ENCODE measurements at places on chromosomes 2 and 18.

GRCh38 chr2:42652086-42652485 is 83.7 kb downstream of the MTA3 start:
- no peak for DNase-seq

- DNase-seq = no peak
Measured at GRCh38 chr2:176585291-176585690, 316.0 kb downstream of the MTX2 start.

GRCh38 chr2:4151521-4151920 is 448.1 kb downstream of the DCDC2C start:
- no peak for DNase-seq

GRCh38 chr2:40103590-40103989 is 324.5 kb upstream of the THUMPD2 start:
- no peak for DNase-seq

GRCh38 chr2:28628506-28628905 is 123.1 kb upstream of the PPP1CB start:
- no peak for DNase-seq

- DNase-seq = no peak
Measured at GRCh38 chr2:62706721-62707521, 1.4 kb downstream of the EHBP1 start.

DNA sequence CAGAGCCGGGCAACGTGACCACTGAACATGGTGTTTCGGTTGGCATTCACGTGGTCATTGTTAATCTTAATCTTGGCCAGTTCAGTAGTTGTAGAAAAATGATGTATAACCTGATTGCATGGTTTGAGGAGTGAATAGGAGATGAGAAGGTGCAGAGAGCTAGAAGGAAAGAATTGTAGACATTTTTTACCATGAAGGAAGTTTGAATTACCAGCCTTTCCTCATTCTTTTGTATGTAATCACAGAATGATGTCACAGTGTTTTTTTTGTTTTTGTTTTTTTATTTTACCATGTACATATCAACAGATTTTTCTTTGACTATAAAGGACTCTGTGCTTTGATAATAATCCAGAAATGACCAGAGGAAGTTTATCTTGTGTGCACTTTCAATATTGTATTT is 126.3 kb downstream of the LTBP1 start:
- DNase-seq = no peak

DNA sequence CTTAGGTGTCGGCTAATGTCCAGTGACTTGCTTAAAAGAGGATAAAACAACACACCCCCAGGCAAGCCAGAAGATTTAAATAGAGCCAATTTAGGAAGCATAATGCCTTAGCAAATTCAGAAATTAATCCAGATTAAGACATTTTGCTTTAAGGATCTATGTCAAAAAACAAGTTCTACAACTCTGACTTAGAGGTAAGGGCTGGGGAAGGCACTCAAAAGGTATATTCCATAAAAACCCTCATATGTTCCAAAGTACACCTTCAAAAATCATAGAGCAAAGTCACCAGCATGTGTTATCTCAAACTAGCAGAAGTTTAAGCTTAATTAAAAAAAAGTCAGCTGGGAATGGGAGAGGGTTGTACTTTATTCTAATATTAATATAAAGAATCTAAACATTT is 206.4 kb downstream of the NOL4 start:
- DNase-seq = no peak

GRCh38 chr2:73821669-73822068 is 7.1 kb upstream of the STAMBP start:
- no peak for DNase-seq

GRCh38 chr2:55452879-55453278 is 33.2 kb upstream of the CCDC88A start:
- no peak for DNase-seq

GRCh38 chr2:205115511-205115910 is 566.8 kb upstream of the NRP2 start:
- no peak for DNase-seq

- DNase-seq = no peak
Measured at GRCh38 chr2:166449439-166449838, 44.6 kb downstream of the SCN7A start.

DNA sequence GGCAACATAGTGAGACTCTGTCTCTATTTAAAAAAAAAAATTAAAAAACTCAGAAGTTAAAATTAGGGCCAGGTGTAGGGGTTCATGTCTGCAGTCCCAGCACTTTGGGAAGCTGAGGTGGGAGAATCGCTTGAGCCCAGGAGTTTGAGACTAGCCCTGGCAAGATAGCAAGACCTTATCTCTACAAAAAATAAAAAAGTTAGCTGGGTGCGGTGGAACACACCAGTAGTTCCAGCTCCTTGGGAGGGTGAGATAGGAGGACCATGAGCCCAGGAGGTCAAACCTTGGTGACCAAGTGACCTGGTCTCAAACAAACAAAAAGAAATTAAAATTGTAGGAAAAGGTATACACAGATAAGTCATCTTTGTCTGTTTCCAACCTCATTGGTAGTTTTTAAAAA is 11.3 kb downstream of the TTLL4 start:
- DNase-seq = no peak

DNA sequence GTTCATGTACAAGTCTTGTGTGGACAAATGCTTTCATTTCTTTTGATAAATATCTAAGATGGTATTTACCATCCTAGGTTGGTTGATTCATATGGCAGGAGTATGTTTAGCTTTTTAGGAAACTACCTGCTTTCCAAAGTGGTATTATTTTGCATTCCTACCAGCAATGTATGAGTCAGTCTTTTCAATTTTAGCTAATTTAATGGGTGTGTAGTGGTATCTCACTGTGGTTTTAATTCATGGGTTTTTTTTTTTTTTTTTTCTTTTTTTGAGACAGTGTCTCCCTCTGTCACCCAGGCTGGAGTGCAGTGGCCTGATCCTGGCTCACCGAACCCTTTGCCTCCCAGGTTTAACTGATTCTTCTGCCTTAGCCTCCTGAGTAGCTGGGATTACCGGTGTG is 4.2 kb downstream of the ZNF512 start:
- DNase-seq = no peak

DNA sequence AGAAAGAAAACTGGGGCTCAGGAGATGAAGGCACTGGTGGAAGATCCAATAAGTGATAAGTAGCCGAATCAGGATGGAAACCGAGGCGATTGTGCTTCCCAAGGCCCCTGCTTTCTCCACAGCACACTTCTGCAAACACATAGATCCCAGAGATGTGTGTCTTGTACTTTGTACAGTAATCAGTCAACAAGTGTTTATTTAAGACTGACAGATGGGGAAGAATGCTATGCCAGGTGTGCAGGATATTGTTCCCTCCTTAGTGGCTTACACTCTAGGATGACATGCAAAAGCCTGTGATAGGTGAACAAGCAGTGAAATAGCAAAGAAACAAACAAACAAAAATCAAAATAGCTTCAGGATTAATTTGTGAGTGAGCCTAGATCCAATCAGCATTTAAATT is 116.6 kb downstream of the ACTR3 start:
- DNase-seq = no peak

DNA sequence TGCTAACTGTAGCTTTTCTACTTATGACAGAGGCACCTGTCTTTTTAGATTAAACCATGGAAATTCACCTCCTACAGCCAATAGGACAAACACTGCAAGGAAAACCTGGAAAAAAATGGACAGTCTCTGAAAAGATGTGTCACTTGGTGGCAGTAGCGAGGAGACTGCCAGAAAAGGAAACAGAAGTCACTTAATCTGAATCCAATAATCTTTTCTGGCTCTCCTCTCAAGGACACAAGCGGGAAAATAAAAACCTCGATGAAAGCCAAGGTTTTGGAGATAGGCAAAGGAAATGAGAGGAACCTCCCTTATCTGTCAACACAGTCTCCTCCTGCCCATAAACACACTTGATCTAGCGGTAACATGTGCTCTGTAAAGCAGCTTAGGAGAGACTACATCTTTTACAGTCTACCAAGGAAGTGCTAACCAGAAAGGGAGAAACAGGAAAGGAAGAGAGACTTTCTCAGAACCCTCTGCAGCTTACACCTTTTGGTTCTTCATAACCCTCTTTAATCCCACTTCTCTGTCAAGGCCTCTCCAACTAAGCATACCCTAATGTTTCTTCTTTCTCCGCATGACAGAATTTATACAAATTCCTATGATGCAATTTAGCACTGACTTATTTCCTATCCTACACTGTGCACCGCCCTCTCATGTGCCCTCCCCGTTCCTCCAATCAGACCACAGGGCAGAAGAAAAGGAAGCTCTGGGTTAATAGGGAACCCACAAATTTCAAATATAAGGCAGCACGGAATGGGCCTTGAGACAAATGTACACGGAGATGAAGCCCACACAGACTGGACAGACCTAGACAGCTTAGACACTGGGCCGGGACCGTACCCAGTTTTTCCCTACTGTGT is 52.8 kb downstream of the CLASP1 start:
- no peak for DNase-seq

DNA sequence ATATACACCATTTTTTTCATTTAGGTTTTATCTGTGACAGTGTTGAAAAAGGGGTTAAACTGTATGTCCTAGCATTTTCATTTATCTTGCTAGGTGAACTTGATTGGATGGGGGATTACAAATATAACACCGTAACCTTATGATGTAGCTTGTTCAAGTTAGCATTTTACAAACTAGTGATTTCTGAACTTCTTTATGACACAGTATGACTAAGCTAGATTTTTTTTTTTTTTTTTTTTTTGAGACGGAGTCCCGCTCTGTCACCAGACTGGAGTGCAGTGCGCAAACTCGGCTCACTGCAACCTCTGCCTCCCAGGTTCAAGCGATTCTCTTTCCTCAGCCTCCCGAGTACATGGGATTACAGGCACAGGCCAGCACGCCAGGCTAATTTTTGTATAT is 47.1 kb downstream of the KCMF1 start:
- DNase-seq = no peak

- no peak for DNase-seq
Measured at GRCh38 chr2:101152272-101153076, 1.3 kb upstream of the TBC1D8 start.

GRCh38 chr2:237581751-237582746 is 8.5 kb downstream of the RAB17 start:
- no peak for DNase-seq

DNA sequence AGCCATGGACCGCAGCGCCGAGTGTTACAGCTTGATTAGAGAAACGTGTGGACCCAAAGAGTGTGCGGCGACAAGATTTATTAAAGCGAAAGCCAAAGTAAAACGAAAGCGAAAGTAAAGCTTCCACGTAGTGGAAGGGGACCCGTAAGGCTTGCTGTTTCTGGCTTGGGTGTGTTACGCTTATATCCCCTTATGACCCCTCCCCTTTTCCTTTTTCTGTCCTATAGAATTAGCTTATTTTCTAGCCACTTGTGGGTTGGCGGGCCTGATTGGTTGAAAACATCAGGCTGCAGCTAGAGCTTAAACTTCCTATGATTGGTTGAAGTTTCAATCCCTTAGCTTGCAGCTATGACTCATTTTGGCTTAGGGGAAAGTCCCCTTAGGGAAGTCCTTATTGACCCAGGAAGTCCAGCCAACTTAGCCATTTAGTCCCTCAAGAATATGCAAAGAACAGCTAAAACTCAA is 969.7 kb downstream of the DCDC2C start:
- DNase-seq = no peak

DNA sequence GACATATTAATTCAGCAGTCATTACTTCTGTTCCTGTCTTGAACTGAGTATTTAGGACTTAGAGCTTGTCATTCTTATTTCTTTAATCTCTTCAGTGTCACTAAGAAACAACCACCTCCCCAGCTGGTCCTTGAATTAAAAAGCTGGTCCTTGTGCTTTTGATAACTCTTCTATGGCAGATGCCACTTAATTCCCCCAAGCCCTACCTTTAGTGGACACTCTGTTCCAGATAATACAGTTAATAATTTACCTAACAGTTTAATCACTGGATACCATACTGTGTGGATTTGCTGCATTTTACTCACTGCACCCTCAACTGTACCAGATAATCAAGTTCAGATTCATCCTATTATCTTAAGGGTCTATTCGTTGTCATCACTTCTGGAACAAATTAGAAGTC is 73.1 kb downstream of the SKA1 start:
- DNase-seq = no peak

GRCh38 chr2:95275601-95276243 is 1.5 kb downstream of the PROM2 start:
- no peak for DNase-seq

GRCh38 chr18:47777626-47778025 is 152.8 kb downstream of the SMAD2 start:
- no peak for DNase-seq

DNA sequence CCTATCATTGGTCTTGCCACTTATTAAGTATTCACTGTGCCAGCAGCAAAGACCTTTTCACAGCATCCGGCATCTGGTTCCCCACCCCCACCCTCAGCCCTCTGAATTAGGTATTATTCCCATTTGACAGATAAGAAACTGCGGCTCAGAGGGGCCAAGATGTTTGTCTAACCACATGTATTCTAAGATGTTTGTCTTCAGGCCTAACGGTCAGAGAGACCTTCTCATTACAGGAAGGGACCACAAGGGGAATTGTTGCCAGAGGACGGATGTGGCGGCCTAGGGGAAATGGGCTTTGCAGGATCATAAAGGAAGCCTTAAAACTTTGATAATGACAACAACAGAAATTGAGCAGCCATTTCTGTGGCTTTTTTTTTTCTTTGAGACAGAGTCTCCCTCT is 16.6 kb downstream of the NPPC start:
- DNase-seq = no peak

- DNase-seq = no peak
Measured at GRCh38 chr2:24856791-24857211, 63.2 kb downstream of the ADCY3 start.

- no peak for DNase-seq
Measured at GRCh38 chr2:241412144-241412543, 56.1 kb downstream of the FARP2 start.

GRCh38 chr2:196592911-196593881 is 46.3 kb upstream of the CCDC150 start:
- no peak for DNase-seq

- no peak for DNase-seq
Measured at GRCh38 chr2:38116762-38117161, 40.8 kb upstream of the CYP1B1 start.

GRCh38 chr18:3441290-3441689 is 8.7 kb upstream of the TGIF1 start:
- no peak for DNase-seq

- no peak for DNase-seq
Measured at GRCh38 chr2:23219666-23220065, 165.3 kb upstream of the KLHL29 start.

DNA sequence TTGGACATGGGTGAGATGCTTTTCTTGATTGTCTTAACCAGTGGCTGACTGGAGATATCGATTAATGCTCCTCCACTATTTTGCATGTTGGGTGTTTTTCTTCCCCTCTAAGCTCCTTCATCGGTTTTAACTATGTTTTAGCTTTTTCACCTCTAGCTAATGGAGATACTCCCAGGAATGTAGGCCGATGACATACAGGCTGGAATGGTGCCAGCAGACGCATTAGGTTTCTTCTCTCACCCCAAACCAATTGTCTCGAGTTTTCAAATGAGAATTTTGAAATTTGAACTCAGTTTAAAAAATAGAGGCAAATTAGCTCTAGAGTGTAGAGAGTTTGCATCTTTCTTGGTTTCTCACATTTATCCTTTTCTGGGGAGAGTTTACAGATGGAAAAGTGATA is 247.6 kb downstream of the RPRM start:
- DNase-seq = no peak

All from stimulated activated CD4-positive, alpha-beta T cell treated with anti-CD3 and anti-CD28 coated beads, Interleukin-1b, Interleukin-23, amount 100 ng/mL, for 1 hour (primary cell).